Daoy (cell line): ENCODE measurements at places on chromosomes 13 and 19. TPM values are rescaled to one million over a fixed set of nuclear protein-coding genes. Genes with fewer than 3 reads are reported as not detected.

GRCh38 chr13:102970542-102970941 is 95.7 kb downstream of the SLC10A2 start:
- DNase-seq: no peak

- DNase-seq: no peak
These were observed 97.6 kb upstream of the SIAH3 start for GRCh38 chr13:45949161-45949560.

GRCh38 chr19:13849991-13850909 is 26.7 kb upstream of the NANOS3 start:
- DNase-seq: peak; percentile 94

Gene MISP
- 1.5 and 2.0 TPM in 2 replicates for total RNA-seq

Gene PABPC3
- 0.63 TPM in 1 of 2 replicates, not detected in the other for total RNA-seq

Gene SDHAF1
- 44.7 and 49.8 TPM in 2 replicates for total RNA-seq

GRCh38 chr13:83975655-83976165 is 93.4 kb upstream of the SLITRK1 start:
- no peak for DNase-seq

DNA sequence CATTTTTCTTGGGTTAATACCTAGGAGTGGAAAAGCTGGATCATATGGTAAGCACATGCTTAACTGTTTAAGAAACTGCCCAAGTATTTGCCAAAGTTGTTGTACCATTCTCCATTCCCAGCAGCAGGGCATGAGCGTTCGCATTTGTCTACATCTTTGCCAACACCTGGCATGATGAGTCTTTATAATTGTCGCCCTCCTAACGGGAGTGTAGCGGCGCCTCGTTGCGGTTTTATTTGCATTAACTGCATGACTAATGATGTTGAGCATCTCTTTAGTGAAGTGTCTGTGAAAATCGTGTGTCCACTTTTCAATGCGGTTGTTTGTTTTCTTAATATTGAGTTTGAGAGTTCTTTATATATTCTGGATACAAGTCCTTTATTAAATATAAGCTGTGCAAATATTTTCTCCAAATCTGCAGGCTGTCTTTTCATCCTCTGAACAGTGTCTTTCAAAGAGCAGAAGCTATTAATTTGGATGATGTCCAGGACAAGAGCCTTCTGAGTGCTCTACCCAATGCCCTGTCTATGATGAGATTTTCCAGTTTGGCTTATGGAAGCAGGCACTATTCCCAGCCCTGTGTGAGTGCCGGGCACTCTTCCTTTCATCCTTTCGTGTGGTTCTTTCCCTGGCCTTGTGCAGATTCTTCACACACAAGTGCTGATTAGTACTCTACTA is 202.0 kb downstream of the FOXO1 start:
- DNase-seq: no peak
